ENCODE measurements at places on chromosomes 2 and 18. TPM values are rescaled to one million over a fixed set of nuclear protein-coding genes. Genes with fewer than 3 reads are reported as not detected.

- DNase-seq, result peak; percentile 71
Observed at GRCh38 chr18:58768293-58768974, 96.2 kb upstream of the ZNF532 start.

Gene FBXO48
- total RNA-seq, result 0.72 TPM

GRCh38 chr2:28624793-28625701 is 126.6 kb upstream of the PPP1CB start:
- no peak for DNase-seq

DNA sequence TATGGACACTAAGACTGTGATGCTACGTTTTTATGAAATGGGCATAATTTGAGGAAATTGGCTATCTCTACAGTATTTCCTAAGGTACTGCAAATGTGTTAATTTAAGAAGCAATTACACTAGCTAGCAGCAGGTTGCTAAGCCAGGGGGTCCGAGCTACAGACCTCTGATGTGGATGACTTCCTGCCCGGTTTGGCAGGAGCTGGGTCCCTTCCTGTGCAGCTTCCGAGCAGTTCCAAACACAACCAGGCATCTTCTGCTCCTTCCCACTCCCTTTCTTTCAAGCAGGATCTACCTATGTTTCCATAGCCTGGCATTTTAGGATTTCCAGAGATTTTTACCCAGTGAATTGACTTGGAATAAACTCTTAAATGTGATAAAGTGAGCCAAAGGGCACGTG is 55.7 kb downstream of the SCN2A start:
- peak; percentile 42 for DNase-seq

- DNase-seq, result no peak
Observed at GRCh38 chr2:30792521-30792920, 14.7 kb downstream of the CAPN13 start.

DNA sequence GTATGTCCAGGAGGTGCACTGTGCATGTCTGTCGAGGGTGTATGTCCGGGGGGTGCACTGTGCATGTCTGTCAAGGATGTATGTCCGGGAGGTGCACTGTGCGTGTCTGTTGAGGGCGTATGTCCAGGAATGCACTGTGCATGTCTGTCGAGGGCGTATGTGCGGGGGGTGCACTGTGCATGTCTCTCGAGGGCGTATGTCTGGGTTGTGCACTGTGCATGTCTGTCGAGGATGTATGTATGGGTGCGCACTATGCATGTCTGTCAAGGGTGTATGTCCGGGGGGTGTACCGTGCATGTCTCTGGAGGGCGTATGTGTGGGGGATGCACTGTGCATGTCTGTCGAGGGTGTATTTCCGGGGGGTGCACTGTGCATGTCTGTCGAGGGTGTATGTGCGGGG is 249.3 kb upstream of the MYT1L start:
- DNase-seq, result no peak

Gene SCN9A
- total RNA-seq, result 94.9 TPM

GRCh38 chr2:180776921-180777320 is 203.5 kb upstream of the UBE2E3 start:
- no peak for DNase-seq

DNA sequence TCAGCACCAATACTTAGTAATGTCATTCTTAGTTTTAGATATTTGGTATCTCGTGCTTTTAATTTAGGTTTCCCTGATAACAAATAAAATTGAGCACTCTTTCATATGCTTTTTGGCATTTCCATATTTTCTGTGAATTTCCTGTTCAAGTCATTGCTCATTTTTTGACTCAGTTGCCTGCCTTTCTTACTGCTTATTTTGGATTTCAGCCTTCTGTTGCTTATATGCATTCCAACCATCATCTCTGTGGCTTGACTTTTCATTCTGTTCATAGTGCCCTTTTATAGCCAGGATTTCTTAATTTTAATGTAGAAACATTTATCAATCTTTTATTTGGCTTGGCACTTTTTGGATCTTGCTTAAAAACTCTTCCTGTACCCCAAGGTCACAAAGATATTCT is 14.5 kb upstream of the KIF3C start:
- no peak for DNase-seq

GRCh38 chr2:9539531-9539930 is 16.1 kb downstream of the ADAM17 start:
- DNase-seq, result no peak

DNA sequence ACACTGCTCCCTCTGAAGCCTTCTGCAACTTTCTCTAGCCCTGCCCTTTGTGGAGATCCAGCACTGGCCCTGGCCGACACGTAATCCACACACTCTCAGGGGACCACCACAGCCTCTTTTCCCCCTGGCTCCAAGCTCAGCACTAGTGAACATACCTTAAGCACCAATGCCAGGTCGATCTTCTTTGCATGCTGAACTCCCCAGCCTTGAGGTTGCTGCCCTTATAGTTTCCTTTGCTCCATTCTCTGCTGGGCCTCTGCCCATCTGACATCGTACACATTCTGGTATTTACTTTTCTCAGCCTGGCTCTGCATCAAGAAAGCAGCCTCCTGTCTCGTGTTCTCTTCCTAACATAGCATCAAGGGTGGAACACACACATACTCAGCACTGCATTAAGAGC is 361.5 kb downstream of the LPIN1 start:
- no peak for DNase-seq

- no peak for DNase-seq
Observed at GRCh38 chr18:63164396-63164795, 155.2 kb downstream of the BCL2 start.

DNA sequence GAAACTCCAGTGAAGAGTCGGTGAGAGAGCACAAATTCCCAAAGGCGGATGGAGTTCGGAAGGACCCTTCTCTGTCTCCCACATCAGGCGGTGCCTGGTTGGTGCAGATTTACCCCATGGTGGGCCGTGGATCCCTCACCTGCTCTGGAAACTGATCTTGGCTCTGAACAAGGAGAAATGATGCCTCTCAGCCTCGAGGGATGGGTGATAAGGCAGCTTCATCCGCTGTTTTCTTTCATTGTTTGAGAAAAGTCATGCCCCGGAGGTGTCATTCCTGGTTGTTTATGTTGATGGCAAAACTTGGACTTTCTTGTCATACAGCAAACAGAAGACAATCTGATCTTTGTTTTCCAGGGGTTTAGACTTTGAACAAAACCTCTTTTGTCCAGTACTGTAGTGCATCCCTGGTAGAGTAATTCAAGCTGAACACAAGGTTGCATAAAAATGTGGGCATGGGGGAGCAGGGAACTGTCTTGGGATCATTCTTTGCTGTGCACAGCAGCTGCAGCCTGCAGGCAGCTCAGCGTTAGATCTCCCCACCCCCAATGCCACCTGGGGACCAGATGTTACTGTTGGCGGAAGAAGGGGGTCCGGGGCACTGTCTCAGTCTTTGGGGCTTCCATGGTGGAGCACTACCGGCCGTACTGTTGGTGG is 81.3 kb downstream of the NFATC1 start:
- DNase-seq, result no peak

DNA sequence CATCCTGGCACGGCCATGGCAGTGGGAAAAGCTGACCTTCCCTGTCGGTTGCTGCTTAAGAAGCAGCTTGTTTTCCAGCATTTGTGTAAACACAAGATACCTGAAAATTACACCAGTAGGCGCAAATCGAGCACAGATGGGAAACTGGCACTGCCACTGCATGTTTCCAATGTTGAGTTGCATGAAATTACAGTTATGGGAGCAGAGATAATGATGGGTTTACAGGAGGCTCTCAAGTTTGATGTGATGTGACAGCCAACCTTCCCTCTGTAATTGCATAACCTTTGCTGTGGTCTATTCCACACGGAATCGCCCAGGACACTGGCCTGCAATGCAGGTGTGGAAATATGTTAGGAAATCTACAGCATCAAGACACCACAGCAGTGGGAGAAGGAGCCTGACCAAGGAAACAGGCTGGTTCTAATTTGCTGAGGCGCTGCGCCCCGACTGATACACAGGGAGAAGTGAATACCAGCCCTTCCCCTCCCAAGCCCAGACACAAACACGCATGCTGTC is 17.4 kb downstream of the GPR45 start:
- DNase-seq, result no peak

- no peak for DNase-seq
Observed at GRCh38 chr2:171139860-171140259, 20.8 kb downstream of the TLK1 start.

Gene TIMM21
- 36.4 TPM for total RNA-seq

DNA sequence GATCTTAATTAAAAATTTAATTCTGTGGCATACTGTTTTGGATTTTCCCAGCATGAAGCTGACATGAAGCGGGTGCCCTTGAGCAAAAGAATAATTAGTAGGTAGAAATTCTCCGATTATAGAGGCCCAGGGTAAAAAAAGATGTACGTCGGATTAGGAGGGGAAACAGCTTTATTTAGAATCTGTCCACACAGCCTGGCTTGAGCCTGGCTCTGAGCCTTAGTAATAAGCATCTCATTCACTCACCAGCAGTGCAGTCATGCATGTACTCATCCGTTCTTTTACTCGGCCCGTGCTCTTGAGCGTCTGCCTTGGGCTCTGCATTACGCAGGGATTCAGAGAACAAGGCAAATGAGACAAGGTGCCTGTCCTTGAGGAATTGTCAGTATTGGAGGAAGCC is 219.3 kb downstream of the AGAP1 start:
- DNase-seq, result no peak

DNA sequence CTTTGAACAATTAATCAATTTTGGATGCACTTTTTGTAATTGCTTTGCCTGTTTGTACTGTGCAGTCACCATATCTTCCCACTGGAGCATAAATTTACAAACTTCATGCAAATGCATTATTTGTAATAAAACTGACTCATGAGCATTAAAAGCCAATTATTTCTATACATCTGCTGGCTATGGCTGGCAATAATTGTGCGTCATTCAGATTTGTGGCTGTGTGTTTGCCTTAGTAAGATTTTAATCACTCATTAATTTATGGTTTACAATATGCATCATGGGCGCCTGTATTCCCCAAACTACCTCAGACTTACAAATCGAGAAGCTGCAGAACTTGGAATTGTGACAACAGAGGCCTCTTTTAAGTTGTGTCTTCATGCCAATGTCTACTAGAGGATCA is 132.4 kb upstream of the TRIB2 start:
- DNase-seq, result no peak

- DNase-seq, result no peak
Observed at GRCh38 chr18:77495982-77496690, 246.5 kb downstream of the GALR1 start.

DNA sequence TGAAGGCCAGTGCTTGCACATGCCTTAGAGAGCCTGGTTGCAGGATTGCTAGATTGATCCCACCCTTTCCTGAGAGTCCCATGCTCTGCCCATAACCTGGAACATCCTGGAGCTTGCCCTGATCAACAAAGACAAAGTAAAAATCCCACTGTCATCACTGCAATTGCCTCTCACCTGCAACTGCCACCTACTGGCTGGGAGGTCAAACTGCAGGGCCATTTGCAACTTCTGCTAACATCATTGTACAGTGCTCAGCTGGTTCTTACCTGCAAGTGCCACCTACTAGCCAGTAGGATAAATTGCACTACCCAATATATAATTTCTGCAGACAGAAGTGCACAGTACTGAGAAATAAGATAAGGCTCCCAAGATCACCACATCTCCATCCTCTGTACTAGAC is 947.5 kb downstream of the CPS1 start:
- DNase-seq, result no peak

DNA sequence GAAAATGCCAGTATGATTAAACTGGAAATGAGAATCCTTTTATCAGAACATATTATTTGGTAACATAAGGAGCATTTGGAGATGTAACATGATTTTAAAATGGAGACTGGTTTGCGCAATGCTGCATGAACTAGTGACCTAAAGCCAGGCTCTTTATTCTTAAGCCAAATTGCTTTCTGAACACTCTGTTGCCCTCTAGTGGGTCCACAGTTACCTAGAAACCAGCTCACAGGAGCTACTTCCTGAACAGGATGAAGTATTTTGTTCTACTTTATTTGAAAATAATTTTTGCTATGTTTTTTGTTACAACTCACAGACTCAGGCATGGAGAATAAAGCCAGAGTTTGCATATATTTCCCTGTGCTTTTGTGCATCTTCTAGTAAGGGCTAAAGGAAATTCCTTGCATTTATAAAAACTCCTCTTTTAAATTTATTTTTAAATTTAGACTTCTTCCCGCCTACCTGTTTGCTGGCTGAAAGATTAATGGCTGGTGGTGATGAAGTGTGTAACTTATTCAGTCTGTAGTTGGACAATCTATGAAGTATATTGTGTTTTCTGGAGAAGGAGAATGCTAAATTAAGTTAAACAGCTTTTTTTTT is 146.7 kb downstream of the PARD3B start:
- peak; percentile 85 for DNase-seq

Gene DQX1
- total RNA-seq, result 0.28 TPM

- DNase-seq, result no peak
Observed at GRCh38 chr2:39368846-39369245, 68.2 kb downstream of the MAP4K3 start.

DNA sequence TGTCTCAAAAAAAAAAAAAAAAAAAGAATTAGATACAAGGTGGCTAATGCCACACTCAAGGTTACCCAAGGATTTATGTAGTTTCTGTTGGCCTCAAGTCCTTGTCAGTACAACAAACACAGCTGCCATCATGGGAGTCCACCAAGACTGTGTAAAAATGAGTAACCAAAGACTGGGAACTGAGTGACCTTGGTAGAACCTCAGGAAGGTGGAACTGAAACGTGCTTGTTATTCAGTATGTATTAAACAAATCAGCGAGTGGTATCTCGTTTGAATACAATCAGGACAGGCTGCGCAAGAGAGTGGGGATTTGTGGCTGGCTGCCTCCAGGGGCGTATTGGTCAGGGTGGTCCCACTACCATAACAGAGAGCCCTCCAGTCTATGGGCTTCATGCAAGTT is 1.6 kb upstream of the SFTPB start:
- DNase-seq, result no peak
